ENCODE measurements at places on chromosomes 7 and 10.

DNA sequence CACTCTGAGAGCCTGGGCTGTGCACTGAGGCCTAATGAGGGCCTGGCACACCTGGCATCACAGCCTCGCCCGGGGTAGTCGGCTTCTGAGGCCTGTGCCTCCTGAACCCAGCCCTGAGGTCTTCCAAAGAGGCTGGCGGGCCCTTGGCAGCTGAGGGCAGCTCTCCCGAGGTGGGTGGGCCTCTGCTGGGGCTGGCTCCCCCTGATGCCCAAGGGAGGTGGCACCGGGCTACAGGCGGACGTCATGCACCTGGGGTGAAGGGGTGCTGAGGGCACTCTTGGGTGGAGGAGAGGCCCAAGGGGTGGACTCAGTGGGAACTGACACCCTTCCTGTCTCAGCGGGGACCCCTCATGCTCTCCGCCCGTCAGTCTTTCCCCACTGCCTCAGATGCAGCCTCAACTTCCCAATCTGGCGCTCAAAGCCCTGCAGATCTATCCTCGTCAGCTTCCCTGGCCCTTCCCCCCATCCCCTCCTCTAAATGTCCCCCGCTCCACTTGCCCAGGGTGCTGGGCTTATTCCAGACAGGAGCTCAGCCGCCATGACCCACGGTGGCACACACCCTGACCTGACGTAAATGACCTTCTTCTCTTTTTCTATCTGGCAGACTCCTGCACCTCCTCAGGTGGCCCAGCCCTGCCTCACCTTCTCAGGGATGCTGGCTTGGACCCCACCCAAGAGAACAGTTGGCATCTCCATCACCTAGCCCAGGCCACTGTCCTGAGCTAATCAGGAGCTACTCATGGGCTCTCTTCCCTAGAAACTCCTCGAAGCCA, 38.2 kb downstream of the MYL10 start:
- no peak for DNase-seq

- no peak for DNase-seq
Measured at GRCh38 chr7:112206991-112207592, 597 bp downstream of the ZNF277 start.

DNA sequence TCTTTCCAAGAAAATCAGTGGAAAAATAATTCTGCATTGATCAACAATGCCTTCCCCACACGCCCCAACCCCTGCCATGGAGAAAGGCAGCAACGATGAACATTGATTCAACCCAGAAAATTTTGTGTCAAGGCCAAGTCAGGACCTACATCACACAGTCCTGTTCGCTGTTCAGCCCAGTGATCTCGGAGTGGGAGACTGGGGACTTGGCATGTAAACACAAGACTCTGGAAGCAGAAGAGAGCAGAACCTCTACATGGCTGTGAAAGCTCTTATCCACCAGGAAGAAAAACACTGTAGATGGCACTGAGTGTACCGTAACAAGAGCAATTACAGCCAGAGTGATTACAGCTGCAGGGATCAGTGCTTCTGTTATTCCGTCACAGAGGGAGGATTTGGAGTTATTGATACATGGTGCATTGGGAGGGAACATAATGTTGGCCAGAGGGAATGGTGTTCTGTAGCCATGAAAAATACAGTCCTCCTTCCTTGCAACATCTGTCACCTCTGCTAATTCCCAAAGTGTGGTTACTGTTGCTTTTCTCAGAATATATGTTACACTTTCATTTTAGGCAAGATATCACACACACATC, 136.6 kb downstream of the IQUB start:
- DNase-seq = no peak

- DNase-seq = no peak
Measured at GRCh38 chr10:127968659-127969058, 61.8 kb downstream of the PTPRE start.

DNA sequence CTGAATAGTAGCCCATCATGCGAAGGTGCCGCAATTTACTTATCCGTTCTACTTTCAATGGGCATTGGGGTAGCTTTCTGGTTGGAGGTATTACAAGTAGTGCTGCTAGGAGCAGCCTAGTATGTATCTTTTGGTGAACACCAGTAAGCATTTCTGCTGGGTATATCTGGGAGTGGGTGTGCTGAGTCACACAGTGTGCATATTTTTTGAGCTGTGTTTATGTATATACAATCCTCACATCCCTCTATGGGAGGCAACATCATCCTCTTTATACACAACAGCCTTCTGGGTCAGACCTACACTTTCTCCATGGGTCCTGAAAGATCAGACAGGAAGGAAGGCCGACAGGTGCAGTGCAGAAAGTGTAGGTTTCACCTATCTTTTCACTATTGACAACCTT, 36.3 kb downstream of the PYROXD2 start:
- no peak for DNase-seq

GRCh38 chr7:17129218-17129617, 169.2 kb upstream of the AHR start:
- DNase-seq = no peak

Measured in GOT3 (cell line).